ENCODE measurements at places on chromosomes 11 and 22.

DNA sequence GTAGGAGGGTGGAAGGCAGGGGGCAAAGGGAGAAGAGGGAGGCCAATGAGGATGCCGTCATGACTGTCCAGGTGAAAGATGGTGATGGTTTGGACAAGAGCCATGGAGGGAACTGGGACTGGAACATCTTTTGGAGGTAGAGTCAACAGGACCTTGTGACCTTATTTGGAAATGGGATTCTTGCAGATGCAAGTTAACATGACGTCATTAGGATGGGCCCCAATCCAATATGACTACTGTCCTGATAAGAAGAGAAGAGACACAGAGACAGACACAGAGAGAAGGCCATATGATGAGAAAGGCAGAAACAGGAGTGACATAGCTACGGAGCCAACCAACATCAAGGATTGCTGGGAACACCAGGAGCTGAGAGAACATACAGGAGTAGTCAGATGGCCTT is 31.0 kb upstream of the ISX start:
- no peak for DNase-seq

- no peak for DNase-seq
These were observed 2.4 kb upstream of the LRP4 start for GRCh38 chr11:46920755-46921154.

GRCh38 chr11:92216789-92217188 is 7.8 kb upstream of the FAT3 start:
- DNase-seq: no peak

DNA sequence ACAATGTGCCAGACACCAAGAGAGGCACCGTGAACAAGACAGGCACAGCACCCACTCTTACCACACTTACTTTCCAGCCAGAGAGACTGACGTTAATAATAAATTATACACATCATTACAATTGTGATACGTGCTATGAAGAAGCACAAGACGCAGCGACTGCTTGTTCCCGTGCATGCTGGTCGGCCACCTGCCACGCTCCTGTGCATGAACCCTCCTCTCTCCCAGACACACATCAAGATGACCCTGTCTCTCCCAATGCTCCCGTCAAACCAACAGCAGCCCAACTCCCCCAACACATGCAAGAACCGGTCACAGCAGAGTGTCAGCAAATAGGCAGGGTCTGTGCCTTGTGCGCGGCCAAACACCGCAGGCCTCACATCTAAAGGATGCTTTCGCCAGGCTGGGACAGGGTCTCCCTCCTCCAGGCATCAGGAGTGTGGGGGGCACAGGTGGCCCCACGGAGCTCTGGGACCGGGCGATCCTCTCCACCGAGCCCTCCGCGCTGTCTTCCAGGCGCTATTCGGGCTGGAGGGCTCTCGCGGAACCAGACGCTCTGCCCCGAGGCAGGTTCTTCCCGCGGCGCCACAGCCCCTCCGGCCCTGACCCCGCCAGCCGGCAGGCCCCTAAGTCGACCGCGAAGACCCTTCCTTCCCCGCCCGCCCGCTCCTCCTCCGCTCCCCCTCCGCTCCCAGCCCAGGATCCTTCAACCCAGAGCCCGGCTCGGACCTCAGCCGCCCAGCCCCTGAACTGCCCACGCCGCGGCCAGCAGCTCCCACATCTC is 533 bp downstream of the SERGEF start:
- DNase-seq: no peak

- DNase-seq: no peak
These were observed 279.1 kb upstream of the PLET1 start for GRCh38 chr11:112539741-112540140.

DNA sequence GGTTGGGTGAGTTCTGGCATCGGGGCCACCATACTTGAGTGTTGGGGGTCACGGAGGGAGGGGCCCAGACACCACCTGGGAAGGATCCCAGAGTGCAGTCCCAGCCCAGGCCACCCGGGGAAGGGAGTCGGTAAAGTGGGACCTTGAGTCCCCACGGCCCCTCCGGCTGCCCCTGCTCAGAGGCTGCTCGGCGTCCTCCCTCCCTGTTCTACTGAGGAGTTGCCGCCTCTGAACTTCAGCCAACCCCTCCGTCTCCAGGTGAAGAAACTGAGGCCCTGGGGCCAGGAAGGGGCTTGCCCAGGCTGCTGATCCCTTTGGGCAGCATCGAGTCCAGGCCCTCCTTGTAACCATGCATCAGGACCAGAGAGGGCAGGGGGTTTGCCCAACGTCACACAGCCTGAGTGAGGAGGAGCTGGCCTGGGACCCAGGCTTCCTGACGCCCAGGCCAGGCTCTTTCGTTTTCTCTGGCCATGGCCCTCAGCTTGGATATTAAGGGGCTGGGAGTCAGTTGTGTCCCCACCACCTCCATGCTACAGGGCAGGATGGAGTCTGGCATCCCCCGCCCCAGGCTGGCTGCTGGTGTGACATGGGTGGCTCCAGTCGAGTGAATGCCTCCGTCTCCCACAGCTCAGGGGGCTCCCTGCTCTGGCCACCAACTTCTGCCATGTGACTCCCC is 1.3 kb downstream of the PARVG start:
- DNase-seq: no peak

- no peak for DNase-seq
These were observed 557 bp downstream of the PACSIN2 start for GRCh38 chr22:43014316-43014868.
